ENCODE measurements at places on chromosomes 5 and 9. TPM values are rescaled to one million over a fixed set of nuclear protein-coding genes. Genes with fewer than 3 reads are reported as not detected.

The CDKN2B gene
- total RNA-seq, result 42.2 TPM

The AQP7 gene
- 0.99 TPM for total RNA-seq

The OR5C1 gene
- not detected for total RNA-seq

The ACTL7B gene
- not detected for total RNA-seq

The SETX gene
- total RNA-seq, result 72.1 TPM

The RPL37 gene
- total RNA-seq, result 958 TPM

The ZCCHC7 gene
- 23.7 TPM for total RNA-seq

The RAB3C gene
- not detected for total RNA-seq

Measured in smooth muscle cell of trachea (primary cell).